RCC 7860 (cell line): ENCODE measurements at places on chromosomes 7 and 10.

DNA sequence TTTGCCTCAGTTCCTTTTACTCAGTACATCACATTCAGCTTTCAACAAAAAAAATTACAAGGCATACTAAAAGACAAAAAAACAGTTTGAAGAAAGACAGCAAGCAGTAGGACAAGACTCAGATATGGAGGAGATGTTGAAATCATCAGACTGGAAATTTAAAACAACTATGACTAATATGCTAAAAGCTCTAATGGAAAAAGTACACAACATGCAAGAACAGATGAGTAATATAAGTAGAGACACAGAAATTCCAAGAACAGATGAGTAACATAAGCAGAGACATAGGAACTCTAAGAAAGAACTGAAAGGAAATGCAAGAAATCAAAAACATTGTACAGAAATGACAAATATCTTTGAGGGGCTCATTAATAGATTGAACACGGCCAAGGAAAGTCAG lies 402.6 kb downstream of the NEBL start:
- peak; percentile 64 for DNase-seq

DNA sequence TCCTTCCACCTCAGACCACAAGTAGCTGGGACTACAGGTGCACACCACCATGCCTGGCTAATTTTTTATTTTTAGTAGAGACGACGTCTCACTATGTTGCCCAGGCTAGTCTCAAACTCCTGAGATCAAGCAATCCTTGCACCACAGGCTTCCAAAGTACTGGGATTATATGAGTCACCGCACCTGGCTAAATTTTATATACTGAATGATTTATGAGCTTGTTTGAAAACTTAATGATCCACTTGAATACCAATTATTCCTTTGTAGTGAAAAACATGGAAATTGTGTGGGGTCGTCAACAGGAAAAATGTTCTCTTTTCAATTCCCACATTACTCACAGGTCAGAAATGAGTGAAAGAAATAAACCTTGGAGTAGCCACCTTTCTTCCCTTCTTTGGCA lies 31.3 kb downstream of the RAPGEF5 start:
- no peak for DNase-seq

- no peak for DNase-seq
Observed at GRCh38 chr7:24777806-24778205, 20.5 kb upstream of the GSDME start.

GRCh38 chr10:110724116-110724921 lies 80.2 kb downstream of the RBM20 start:
- no peak for DNase-seq

- DNase-seq = no peak
Observed at GRCh38 chr7:116407165-116407564, 92.4 kb upstream of the CAV2 start.

GRCh38 chr10:44682507-44682906 lies 228.6 kb upstream of the TMEM72 start:
- DNase-seq = no peak

DNA sequence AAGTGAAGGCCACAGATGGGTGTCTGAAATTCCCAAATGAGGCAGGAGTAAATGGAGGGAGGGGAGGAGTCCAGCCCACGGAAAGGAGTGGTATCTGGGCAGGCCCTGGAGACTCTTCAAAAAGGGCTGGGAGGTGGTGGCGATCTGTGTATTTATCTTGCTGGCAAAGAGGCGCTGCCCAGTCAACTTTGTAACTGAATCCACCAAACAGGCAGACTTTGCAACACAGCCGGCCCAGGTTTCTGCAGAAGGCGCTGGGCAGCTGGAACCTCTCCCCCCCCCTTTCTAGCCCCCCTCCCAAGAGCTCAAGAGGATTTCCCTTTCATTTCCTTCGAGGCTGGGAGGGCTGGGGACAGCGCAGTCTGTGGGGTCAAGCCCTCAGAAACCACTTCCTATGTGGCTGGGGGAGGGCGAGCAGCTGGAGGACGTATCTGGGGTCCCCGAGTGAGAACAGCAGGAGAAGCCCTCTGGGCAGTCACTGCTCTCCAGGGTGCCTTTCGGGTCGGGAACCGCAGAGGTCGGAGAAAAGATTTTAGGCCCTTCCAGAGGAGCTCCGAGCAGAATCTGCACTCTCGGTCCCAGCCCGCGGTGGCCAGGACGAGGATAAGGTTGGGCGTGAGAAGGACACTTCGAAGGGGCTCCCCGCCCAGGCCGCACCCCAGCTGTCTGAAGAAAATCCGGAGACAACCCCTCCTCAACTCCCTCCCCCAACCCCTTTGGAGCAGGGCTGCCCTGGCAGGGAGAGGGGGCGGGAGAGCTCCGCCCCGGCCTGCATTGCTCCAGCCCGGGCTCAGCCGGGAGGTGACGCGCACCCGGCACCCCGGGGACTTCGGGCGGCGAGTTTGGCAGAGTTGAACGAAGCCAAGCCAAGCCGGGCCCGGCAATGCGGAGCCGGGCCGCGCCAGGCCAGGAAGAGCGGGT lies 965 bp downstream of the ZCCHC24 start:
- DNase-seq = peak; percentile 30

DNA sequence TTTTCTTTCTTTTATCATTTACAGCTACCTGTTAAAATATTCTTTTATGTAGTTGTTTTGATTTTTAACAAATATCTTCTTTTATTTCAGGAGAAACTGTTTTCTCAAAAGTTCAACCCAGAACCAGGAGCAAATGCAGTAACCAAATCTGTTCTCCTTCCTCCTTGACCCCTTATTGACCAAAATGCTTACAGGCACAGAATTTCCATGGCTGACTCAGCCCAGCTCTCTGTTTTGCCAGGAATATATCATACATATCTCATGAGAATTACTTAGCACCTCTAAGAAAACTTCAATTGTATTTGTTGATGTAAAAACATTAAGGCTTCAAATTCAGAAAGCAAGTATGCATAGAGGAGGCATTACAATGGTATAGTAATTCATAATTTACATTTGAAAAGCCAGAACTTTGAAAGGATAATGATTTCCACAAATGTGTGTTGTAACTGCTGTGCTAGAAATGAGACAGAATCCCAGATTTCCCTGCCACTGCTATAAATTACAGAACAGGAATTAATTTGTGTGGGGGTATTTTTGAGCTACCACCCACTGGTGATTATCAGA lies 2.2 kb downstream of the GSAP start:
- DNase-seq = no peak

DNA sequence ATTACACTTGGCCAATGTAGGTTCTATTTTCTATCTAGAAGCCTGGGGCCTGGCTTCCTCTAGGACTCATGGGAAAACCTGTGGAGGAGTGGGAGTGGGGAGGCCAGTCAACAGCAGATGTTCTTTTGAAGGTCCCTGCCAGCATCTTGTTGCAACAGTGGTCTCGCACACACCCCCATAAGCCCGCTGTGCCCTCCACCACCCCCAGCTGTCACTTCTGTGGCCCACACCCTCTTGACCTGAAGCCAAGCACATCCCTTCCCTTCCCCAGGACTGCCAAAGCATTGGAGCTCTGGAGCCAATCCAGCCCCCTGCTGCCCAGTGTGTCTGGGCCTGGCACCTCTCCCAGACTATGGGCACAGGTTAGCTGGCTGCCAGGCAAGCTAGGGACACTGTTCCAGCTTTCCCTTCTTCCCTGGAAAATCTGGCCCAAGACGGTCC lies 1.9 kb upstream of the STX1A start:
- no peak for DNase-seq

DNA sequence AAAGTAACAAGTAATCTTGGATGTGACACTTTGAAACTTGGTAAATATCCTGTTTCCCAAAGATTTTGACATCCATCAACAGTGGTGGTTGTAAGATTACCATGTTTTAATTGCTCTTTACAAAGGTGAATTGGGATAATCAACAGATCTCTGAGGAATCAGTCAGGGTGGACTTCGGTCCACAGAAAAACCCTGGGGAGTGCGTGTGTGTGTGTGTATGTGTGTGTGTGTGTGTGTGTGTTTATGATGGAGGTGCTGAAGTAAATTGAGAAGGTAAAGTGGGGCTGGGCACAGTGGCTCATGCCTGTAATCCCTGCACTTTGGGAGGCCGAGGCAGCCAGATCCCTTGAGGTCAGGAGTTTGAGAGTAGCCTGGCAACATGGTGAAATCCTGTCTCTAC lies 12.0 kb upstream of the AUTS2 start:
- DNase-seq = no peak

GRCh38 chr10:15253951-15254807 lies 85.7 kb upstream of the NMT2 start:
- no peak for DNase-seq

DNA sequence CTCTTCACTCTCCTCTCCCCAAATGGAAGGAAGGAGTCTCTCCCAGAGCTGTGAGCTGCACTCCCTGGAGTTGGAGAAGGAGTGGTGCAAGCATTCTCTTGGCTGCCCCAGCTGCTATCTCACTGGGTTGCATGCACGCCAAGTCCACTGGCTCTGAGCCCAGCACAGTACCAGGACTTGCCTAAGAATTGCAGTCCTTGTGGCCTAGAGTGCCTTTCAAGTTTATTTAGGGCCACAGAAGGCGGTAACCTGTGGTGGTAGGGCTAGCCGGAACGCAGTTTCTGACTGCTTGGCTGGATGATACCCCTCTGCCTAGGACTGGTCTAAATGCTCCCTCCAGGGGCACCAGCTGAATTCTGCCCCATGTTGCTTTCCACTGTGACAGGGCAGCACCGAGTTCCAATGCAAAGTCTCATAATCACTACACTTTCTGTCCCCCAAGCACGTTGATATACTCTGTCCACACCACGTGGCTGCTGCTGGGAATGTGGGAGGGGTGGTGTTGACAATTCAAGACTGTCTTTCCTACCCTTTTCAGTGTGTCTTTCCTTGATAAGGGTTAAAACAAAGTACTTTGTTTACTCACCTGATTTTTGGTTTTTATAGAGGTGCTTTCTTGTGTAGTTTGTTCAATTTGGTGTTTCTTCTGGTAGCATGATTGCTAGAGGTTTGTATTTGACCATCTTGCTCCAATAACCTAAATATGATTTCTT lies 57.0 kb downstream of the PHTF2 start:
- DNase-seq = no peak

- DNase-seq = peak; percentile 31
Observed at GRCh38 chr10:110556969-110557601, 10.4 kb upstream of the SMC3 start.

DNA sequence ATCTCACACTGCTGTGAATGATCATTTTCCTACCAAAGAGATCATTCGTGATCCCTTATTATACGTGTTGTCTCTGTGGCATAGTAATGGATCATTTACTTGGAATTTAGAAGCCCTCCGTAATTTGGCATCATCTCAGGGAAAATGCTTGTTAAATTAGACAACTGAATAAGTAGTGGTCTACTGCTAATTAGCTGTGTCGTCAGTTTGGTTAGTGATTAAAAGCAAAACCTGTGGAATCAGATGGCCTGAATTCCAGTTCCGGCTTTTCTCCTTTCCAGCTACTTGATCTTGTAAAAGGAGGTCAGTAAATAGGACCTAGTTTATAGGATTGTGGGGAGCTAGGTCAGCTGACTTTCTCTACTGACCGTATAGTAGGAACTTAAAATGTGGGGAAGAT lies 65.6 kb downstream of the RBM33 start:
- no peak for DNase-seq

GRCh38 chr10:19531324-19531723 lies 284.9 kb upstream of the PLXDC2 start:
- DNase-seq = no peak

- DNase-seq = no peak
Observed at GRCh38 chr7:3156508-3156907, 112.8 kb upstream of the CARD11 start.

DNA sequence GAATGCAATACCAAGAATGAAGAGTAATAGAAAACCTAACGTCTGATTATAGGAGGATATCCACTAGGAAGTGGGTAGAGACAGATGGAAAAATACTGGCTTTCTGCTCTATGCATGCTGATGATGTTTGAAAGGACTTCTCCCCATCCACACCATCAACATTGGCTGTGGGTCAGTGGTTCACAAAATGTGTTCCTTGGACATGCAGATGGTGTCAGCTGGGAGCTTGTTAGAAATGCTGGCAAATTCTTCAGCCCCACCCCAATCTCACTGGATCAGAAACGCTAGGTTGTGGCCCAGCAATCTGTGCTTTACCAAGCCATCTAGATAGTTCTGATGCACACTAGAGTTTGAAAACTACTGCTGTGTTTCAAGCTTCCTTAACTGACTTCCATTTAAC lies 164.1 kb downstream of the PPP1R17 start:
- no peak for DNase-seq

- no peak for DNase-seq
Observed at GRCh38 chr7:110801502-110801901, 289.4 kb upstream of the LRRN3 start.
